RPMI8226 (cell line): ENCODE measurements at places on chromosomes 13 and 19.

DNA sequence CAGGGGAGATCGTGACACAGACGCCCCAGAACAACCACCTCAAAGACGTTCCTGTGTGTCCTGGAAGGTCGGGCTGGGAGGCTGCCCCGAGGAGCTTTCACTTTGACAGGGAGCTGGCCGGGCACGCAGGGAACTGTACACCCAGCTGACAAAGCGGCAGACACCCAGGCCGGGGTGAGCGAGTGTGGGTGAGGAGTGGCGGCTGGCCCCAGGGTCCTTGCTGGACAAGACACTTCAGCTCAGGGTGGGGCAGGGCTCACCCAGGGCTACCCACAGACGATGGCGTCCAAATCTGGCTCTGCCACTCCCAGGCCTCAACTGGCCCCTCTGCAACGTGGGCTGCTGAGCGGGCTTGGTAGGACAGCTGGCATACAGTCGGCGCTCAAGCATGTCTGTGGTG is 2.0 kb downstream of the FGF22 start:
- DNase-seq, result no peak

- DNase-seq, result no peak
Measured at GRCh38 chr13:51003642-51004041, 94.1 kb downstream of the RNASEH2B start.

GRCh38 chr19:16403151-16403977 is 68.4 kb downstream of the EPS15L1 start:
- no peak for DNase-seq

GRCh38 chr13:112697756-112698655 is 8.2 kb downstream of the ATP11A start:
- no peak for DNase-seq

GRCh38 chr19:18122424-18122823 is 24.8 kb downstream of the MAST3 start:
- no peak for DNase-seq

GRCh38 chr13:37118016-37118415 is 12.6 kb upstream of the CSNK1A1L start:
- DNase-seq, result no peak

DNA sequence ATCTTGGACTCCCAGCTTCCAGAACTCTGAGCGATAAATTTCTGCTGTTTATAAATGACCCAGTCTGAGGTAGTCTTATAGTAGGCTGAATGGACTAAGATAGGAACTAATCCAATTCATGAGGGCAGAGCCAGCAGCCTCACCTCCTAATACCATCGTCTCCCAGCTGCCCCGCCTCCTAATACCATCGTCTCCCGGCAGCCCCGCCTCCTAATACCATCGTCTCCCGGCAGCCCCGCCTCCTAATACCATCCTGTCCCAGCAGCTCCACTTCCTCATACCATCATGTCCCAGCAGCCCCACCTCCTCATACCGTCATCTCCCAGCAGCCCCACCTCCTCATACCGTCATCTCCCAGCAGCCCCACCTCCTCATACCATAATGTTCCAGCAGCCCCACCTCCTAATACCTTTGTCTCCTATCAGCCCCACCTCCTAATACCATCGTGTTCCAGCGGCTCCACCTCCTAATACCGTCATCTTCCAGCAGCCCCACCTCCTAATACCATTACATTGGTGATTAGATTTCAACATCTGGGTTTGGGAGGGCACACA is 2.4 kb upstream of the ARGLU1 start:
- DNase-seq, result no peak
